ENCODE measurements at places on chromosomes 4 and X. TPM values are rescaled to one million over a fixed set of nuclear protein-coding genes. Genes with fewer than 3 reads are reported as not detected.

DNA sequence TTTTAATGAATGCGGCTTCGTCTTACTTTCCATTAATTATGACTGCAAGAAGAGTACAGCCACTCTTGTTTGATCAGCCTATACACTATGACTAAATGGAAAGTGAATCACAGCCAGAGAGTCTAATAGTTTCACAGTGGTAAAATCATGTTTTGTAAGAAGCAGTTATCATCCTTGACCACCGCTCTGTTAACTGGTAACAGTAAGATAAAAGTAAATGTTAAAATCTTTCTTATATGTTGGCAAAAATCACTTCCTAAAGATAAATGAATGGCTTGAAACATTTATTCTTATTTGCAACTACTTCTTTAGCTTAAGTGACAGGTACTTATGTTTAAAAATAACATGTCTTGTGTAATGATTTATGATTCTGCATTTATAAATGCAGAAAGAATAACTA lies 13.2 kb downstream of the GALNT7 start:
- DNase-seq, result peak; percentile 38

- DNase-seq, result no peak
Observed at GRCh38 chr4:1726146-1726934, 5.0 kb downstream of the TACC3 start.

The GDPD2 gene
- total RNA-seq, result not detected

The P2RY4 gene
- not detected for total RNA-seq

DNA sequence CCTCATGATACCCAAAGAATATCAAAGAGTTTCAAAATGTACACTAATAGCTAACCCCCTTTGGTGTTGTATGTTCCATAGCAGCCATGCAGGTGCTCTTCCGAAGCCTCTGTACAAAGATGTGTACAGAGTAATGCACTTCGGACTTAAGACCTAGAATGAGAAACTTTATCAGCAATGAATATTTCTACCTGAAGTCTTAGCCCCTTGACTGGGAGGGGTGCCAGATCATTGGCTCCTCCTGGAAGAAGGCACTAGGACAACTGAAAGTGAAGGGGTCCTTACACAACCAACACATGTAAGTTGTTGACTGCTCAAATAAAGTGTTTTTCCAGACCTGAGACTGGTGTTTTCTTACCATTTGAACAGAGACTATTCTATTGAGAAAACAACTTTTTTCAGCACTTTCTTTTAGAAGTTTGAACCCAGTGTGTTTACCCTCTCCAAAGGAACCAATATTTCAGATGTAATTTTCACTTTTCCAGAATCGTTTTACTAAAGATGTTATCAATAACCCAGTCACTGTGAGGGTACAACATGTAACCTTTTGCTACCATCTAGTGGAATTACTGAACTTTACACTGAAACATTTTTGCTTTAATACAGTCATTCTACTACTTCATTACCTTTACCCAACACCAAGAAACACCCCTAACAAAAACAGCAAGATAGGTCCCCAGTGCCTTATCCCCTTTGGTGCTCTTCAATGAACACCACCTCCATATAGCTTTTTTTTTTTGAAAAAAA lies 33.3 kb upstream of the PRDX4 start:
- DNase-seq, result no peak

The DMP1 gene
- total RNA-seq, result not detected

DNA sequence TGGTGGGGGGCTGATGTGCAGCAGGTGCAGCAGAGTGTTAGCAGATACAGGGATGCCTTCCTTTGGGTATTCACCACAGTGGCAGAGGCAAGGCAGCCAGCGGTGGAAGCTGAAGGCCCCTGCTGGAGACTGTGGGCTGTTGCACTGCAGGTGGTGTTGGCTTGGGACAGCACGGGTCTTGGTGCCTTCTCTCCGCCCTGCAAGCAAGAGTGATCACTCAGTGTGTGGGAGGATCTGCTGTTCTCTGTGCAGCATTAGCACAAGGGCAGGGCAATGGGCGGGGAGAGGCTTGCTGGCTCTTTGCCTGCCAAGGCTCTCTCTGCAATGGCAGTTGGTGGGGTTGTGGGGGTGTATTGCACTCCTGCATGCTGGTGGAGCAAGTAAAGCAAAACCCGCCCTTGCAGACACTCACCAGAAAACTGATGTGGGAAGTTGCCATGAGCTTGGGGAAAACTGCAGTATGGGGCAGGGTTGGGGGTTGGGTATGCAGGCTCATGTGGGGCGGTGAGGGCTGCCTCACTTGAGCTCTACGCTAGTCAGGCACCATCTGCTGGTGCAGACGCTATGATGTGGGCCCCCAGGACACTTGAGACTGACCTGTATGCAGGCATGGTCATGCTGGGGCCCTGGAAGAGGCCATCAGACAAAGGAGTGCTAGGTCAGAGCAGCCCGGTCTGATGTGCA lies 820.8 kb upstream of the GRIA3 start:
- no peak for DNase-seq

- no peak for DNase-seq
Observed at GRCh38 chr4:101279377-101279871, 67.9 kb downstream of the PPP3CA start.

- DNase-seq, result no peak
Observed at GRCh38 chr4:153758136-153758535, 1.7 kb downstream of the RNF175 start.

DNA sequence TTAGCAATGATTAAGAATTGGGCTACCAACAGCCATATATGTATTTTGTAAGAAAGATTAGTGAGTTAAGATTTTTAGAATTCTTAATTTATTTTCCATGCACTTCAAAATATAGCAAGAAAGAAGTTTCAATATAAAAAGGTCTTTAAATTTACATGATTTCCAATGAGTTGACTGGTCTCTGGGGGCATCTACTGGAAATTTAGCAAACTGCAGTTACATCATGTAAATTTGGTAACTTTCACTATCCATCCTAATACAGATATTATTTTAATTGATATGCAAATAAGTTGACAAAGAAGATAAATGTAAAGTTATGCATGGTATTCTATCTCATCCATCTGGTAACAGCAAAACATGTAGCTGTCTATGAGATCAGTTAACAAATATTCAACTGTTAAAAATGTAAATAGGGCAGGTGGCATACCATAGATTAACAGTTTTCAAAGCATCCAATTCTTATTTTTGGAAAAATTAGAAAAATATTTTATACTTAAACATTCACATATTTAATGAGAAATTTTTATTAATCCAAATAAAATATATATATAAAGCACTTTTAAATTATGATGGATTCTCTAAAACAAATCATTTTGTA lies 29.1 kb downstream of the TTC29 start:
- DNase-seq, result no peak

- DNase-seq, result no peak
Observed at GRCh38 chrX:2692221-2693112, 1.4 kb downstream of the CD99 start.

DNA sequence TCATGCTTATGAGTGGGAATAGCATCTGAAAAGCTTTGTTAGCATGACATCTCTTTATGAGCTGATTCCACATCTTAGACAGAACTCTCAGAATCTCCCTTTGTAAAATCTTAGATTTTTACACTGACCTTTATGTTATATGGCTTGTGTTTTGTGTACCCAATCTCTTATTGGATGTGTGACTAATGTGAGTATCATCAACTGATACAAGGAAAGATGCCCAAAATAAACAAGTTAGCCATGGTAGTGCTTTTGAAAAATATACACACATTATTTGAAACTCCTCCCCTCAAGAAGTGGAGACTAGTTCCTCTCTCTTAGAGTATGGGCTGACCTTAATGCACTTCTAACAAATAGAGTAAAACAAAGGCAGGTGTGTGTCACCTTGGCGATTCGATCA lies 160.1 kb upstream of the NRK start:
- no peak for DNase-seq

DNA sequence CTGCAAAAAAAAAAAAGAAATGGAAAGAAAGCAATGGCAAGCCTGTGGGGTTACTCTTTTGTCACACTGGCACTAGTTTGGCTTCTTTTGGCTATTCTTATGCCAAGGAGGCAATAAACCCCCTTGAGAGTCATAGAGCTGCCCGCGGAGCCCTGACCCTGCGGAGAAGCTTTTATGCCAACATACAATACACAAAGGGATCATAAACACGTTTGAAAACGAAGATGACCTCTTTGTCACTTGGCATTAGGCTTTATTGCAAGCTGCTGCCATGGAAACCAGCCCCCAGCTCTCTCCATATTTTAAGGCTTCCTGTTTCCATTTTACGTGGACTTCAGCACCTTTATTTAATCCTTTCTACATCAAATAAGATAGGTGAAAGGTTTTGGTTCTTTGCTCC lies 7.6 kb downstream of the NEUROG2 start:
- DNase-seq, result no peak

GRCh38 chr4:185183622-185184281 lies 20.0 kb downstream of the CFAP97 start:
- DNase-seq, result no peak

- DNase-seq, result no peak
Observed at GRCh38 chrX:155334486-155335336, at the start of gene CLIC2. TSS of gene CLIC2 (minus strand) at chrX:155334614. CDS start at chrX:155334427, 187 bp downstream.

GRCh38 chrX:37075892-37076595 lies 67.9 kb downstream of the FAM47C start:
- DNase-seq, result no peak

The PABPC1L2A gene
- total RNA-seq, result not detected

The EXOC1L gene
- total RNA-seq, result not detected

GRCh38 chrX:72308566-72309296 lies 3.0 kb upstream of the CITED1 start:
- DNase-seq, result no peak

GRCh38 chr4:103008875-103009729 lies 10.4 kb downstream of the SLC9B1 start:
- DNase-seq, result no peak

DNA sequence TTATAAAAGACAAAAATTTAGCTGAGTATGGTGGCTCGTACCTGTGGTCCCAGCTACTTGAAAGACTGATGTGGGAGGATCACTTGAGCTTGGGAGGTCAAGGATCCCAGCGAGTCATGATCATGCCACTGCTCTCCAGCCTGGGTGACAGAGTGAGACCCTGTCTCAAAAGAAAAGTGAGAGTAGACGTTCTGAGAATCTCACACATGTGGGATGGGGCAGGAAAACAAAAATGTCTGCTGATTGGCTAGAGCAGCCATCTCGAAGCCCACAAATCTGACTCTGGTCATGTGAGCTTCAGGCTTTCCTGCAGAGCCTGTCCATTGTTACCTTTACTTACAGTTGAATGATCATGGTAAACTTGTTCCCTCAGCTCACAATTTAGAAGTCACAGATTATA lies 23.1 kb upstream of the SLC9A7 start:
- no peak for DNase-seq

The OPN1LW gene
- not detected for total RNA-seq

GRCh38 chr4:145019346-145019745 lies 78.7 kb downstream of the ANAPC10 start:
- DNase-seq, result no peak

GRCh38 chr4:54637325-54637724 lies 20.4 kb upstream of the KIT start:
- no peak for DNase-seq

The PCDH10 gene
- total RNA-seq, result 0.14 TPM

- DNase-seq, result no peak
Observed at GRCh38 chr4:103496800-103497199, 223.0 kb downstream of the TACR3 start.

DNA sequence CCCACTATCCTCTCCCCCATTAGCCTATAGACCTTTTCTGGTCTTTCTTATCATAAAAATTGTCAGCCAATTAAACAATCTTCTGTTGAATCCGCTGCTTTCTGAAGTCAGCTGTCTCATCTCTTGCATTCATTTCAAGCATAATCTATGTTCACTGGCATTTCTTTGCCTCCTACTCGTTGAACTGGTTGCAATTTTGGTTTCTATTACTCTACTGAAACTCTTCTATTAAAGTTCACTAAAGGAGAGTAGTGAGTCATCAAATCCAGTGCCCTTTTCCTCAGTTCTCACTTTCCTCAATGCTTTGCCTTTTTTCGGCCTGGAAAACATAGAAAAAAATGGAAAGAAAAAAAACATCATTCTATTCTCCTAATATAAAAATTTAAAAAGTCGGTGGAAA lies 23.9 kb upstream of the CXCL13 start:
- no peak for DNase-seq

The NDST4 gene
- total RNA-seq, result not detected

The LRP2BP gene
- total RNA-seq, result 0.14 TPM

DNA sequence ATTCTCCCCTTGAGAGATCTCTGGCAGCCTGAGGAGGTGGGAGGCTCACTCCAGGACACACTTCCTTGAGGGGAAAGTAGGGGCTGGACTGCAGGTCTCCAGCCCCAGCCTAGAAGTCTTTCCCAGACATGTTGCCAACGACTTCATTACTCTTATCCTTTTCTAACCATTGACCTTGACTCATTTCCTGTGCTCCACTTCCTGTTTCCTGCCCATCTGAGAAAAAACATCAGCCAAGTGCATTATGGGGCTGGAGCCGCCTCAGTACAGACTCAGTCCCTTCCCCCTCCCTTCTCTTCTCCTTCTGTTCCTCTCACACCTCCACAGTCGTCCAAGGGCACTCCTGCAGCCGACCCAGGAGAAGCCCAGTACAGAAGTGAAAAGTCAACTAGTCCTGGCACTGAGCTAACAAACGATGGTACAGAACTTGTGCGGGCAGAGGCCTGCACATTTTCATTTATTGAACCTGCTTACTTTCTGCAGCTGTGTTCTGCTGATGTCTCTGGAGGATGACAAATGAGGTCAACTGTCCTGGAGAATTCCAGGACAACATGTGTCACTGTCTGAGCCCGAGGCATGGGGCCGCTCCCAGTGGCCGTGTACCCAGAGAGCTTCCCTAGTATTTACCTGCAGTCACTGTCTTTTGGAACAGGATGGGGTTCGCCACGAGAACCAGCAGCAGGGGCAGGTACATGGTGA lies 20.1 kb downstream of the GPR143 start:
- DNase-seq, result no peak

Data from epithelial cell of proximal tubule (primary cell).